Central memory CD8-positive, alpha-beta T cell (primary cell): ENCODE measurements at places on chromosomes 1 and 21.

DNA sequence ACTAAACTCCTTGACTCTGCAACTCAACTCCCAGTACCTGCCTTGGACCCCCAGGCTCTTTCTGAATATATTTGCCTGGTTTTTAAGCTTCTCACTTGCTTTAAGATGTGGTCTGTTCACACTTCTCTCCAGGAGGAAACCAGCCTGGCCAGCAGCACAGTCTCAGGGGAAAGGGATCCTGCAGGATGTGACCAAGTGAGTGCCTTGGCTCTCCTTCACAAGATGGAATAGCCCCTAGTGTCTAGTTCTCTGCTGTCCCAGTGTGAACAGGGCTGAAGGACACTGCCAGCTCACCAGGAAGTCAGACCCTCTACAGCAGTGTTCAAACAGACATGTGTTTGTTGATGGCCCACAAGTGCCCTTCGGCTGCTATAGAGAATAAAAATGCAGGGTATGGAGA lies 32.9 kb downstream of the CD244 start:
- no peak for DNase-seq

GRCh38 chr1:91594383-91595055 lies 93.9 kb downstream of the CDC7 start:
- DNase-seq: no peak

GRCh38 chr1:236864996-236865817 lies 70.1 kb downstream of the MTR start:
- DNase-seq: no peak

- no peak for DNase-seq
Measured at GRCh38 chr1:182211386-182211785, 149.9 kb upstream of the ZNF648 start.

- DNase-seq: no peak
Measured at GRCh38 chr1:96550061-96550460, 171.5 kb upstream of the PTBP2 start.

DNA sequence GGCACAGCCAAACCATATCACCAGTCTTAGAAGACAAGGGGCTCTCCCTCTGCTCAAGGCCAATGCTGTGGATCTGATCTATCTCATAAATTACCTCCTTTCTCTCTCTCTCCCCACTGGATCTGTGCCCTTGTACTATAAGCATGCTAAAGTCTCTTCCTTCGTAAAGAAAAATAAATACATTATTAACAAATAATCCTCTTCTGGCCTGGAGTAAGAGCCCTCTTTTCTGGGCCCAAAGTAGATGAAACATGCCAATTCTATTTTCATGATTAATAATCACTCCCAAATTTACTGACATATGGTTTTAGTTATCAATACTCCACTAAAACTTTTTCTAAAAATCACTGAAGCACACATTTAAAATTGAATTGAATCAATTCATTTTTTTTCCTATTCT lies 889.7 kb downstream of the ADGRL2 start:
- DNase-seq: no peak

DNA sequence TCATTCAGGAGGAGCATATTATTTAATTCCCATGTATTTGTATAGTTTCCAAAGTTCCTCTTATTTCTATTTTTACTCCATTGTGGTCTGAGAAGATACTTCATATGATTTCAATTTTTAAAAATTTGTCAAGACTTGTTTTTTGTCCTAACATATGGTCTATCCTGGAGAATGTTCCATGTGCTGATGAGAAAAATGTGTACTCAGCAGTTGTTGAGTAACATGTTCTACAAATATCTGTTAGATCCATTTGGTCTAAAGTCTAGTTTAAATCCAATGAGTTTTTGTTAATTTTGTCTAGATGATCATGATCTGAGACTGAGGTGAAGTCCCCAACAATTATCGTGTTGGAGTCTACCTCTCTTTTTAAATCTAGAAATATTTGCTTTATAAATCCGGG lies 14.5 kb downstream of the PSMG1 start:
- no peak for DNase-seq

- DNase-seq: no peak
Measured at GRCh38 chr1:229048896-229049295, 222.0 kb upstream of the RAB4A start.

DNA sequence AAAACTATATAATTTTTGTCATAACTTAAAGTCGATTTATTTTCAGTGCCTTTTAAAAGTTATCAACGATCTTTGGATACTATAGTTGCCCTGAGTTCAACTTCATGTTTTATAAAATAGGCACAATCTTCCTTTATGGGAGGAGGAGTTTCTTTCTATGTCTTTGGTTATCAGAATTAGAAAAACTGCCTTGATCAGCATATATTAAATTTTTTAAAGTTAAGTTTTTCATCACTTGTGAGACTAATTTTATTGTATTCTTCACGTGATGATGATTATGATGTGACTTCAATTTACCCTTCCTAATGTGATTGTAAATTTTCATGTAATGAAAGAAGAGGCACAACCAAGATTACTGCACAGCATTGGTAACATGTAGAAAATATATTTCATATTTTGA lies 58.2 kb upstream of the TMPRSS15 start:
- DNase-seq: no peak

DNA sequence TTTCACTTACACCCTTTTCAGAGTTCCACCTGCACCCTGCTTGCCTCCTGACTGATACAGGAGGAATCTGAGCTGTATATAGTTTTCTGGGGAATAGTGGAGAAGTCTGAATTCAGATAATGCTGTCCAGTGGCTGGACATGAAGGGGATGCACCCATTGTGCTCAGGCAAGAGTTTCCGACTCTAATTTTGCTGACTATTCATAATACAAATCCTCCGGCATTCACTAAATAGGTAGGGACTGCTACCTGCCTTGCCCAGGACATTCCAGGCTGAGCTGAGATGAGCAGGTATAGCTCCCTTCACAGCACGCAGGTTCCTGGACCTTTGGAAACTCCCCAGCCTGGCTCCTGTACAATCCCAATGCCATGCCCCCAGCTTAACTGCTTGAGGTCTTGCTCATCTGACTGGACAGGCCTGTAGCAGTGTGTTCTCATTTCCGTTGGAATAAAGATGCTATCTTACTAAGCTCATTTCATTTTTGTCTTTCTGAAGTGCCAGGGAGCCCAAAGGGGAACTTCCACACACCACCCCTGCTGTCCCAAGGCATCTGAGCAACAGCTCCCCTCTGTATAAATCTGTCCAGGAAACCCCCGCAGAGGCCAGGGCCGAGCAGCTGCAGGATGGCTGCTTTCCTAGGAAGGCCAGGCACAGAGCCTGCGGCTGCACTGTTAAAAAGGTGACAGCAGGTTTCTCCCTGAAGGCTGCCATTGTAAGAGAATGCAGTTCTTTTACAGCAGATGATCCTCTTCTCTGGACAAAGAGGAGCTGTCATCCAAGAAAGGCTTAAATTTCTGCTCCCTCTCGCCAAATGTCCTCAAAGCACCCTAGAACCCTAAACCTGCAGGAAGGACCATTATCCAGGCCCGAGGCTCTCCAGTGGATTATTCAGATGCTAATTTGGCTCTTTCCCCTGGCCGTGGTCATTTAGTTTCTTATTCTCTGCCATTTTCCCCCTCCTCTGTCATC lies 21.7 kb upstream of the VASH2 start:
- DNase-seq: no peak

- no peak for DNase-seq
Measured at GRCh38 chr1:20625176-20626097, 7.8 kb upstream of the PINK1 start.

DNA sequence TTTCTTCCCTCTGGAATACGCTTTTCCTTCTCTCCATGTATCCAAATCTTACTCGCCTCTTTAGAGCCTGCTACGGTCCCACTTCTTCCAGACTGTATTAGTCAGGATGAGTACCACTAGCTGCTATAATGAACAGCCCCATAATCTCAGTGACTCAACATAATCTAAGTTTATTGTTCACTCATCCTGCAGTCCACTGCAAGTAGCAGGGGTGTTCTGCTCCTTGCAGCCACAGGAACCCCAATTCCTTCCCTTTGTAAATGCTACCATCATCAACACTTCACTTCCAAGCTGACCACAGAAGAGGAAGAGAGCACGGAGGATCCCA lies 18.1 kb upstream of the LDLRAP1 start:
- no peak for DNase-seq

DNA sequence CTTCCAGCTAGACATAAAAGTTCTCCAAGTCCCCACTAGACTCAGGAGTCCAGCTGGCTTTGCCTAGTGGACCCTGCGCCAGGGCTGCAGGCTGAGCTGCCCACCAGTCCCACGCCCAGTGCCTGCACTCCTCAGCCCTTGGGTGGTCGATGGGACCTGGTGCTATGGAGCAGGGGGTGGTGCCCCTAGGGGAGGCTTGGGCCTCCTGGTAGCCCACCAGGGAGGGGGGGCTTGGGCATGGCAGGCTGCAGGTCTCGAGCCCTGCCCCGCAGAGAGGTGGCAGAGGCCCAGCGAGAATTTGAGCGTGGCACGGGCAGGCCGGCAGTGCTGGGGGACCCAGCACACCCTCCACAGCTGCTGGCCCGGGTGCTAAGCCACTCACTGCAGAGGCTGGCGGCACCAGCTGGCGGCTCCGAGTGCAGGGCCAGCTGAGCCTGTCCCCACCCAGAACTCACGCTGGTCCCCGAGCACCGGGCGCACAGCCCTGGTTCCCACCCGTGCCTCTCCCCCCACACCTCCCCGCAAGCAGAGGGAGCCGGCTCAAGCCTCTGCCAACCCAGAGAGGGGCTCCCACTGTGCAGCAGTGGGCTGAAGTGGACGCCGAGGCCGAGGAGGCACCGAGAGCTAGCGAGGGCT lies 30.2 kb upstream of the GBP5 start:
- DNase-seq: no peak

GRCh38 chr1:8662380-8663072 lies 154.9 kb downstream of the RERE start:
- no peak for DNase-seq

GRCh38 chr1:36217670-36218069 lies 6.6 kb upstream of the THRAP3 start:
- no peak for DNase-seq

DNA sequence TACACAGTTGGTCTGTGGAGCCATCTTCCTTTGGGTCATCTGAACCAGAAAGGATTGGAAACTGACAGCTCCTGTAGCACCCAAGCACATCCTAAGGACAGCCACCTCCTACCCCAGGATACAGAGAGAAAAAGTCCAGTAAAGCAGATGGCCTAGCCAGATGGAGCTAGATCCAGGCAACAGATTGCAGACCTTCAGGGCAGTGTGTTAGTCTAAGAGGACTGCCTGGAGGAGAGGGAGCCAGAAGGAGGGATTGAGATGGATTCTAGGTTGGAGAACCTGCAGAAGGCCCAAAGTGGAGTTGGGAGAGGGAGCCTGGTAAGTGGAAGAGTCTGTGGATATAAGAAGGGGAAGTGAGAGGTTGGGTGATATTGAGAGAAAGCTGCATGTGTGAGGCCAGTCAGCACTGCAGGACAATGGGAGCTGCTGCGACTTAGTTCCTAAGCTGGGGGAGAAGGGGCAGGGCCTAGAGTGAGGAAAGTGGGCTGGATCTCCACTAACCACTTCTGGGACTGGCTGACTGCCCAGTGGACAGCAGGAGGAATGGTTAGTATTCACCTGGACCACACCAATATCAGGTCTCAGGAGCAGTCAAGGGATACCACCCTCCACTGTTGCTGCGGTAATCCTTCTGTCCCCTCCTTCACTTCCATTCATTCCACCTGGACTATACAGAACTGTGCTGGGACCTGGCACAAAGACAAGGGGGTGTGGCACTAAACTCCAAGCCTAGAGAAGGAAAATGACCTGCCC lies 13.4 kb downstream of the BCAN start:
- no peak for DNase-seq
